ENCODE measurements at places on chromosomes 13 and 19.

DNA sequence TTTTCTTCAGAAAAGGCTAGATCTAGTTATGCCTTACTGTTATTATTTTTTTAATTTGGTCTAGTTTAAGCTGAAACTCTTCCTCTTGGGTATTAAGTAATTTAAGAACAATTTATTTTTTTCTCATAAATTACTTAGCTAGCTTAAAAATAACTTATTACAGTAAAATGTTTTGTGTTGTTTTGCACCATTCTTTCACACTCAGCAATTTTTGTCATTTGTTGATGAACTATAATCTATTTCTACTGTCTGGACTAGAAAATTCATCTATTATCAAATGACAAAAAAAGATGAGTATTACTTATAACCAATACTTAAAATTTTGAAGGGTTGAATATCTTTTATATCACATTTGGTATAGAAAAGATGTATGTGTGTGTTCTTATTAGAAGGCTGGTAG is 1.6 kb upstream of the LPAR6 start:
- DNase-seq: no peak

DNA sequence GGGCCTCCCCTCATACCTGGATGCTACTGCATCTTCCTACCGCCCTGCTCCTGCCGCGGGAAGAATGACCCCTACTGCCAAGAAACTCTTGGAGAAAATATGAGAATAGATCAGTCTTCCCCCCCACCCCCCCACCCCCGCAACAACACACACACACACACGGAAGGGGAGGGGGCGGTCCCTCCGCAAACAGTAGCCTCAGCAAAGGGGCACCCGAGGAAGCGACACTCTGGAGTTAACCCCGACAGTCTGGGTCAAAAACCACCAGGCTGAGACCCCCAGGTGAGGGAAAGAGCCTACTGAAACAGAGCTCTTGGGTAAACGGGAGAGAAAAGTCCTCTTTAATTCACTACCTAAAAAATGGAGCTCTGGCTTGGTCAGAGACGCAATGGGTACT is 1.2 kb downstream of the MED26 start:
- DNase-seq: peak; percentile 51

DNA sequence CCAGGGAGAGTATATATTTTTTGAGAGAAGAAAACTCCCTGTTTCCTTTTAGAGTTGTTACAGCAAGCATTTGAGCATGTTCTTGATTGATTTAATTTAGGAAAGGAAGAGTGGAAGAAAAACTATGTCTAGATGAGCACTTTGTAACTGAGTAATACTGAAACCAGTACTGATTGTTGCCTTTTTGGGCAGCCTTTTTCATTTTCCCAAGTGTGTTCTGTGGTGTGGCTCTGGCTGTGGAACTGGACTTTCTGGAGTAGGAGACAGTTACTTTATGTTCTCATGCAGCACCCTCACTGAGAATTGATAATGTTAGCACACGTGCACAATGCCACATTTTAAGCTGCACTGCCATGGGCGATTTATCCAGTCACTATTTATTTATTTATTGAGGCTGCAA is 211.5 kb downstream of the LMO7 start:
- DNase-seq: no peak

DNA sequence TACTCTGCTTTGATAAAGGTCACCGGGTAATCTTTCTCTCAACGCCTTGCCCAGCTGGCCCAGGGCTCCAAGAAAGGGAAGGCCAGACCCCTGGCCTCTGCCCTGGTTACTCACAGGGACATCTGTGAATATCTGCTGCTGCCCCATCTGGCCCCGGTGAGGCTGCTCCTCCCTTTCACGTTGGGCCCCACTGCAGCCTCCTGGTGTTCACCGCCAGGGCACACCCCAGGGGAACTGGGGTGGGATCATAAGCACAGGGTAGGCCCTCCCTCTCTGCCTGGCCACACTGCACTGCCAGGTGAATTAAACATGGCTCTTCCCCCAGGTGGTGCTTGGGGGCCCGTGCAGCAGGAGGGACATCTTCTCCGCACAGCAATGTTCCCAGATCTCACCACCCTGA is 12.7 kb downstream of the LAIR1 start:
- DNase-seq: no peak

GRCh38 chr19:54299126-54299498 is 13.9 kb downstream of the LILRA5 start:
- no peak for DNase-seq

DNA sequence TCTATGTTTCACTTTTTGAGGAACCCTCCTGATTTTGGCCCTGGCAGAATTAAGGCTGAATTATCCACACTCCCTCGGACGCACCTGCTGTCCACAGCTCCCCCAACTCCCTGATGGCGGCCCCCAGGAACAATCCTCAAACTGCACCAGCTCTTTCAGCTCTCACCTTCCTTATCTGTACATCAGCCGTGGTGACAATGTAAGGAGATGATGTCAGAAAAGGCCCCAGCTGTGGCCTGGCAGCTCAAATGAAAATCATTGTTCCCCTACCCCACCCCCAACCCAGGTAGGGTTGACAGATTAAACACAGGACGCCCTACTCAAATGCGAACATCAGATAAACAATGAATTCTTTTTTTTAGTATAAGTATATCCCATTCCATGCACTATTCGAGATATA is 35.0 kb upstream of the KLF2 start:
- DNase-seq: no peak

DNA sequence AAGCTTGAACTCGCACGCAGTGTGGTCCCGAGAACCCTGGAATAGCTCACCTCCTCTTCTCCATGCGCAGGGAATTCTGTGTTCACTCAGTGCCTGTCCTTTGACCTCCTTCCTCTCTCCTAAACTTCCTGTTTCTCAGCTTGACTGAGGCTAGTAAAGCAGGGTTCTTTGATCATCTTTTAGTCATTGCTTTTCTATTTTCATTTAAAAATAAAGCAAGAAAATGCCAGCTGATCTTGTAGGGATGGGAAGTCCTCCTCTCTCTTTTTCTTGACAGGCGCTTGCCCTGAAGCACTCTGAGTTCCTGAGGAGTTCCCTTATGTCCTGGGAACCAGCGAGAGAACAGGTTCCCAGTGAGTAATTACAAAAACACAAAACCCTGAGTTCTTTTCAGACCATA is 62.8 kb downstream of the ARHGEF7 start:
- DNase-seq: no peak

DNA sequence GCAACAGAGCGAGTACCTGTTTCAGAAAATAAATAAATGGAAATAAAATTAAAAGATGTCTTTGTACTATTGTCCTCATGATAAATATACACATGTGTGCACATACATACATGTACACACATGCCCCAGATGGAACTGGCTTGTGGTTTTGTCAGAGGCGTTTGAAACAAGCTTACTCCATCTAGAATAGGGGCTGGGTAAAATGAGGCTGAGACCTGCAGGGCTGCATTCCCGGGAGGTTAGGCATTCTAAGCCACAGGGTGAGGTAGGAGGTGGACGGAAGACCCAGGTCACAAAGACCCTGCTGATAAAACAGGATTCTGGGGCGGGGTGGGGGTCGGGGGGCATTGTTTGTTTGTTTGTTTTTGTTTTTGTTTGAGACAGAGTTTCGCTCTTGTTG is 8.1 kb upstream of the SIN3B start:
- DNase-seq: no peak

DNA sequence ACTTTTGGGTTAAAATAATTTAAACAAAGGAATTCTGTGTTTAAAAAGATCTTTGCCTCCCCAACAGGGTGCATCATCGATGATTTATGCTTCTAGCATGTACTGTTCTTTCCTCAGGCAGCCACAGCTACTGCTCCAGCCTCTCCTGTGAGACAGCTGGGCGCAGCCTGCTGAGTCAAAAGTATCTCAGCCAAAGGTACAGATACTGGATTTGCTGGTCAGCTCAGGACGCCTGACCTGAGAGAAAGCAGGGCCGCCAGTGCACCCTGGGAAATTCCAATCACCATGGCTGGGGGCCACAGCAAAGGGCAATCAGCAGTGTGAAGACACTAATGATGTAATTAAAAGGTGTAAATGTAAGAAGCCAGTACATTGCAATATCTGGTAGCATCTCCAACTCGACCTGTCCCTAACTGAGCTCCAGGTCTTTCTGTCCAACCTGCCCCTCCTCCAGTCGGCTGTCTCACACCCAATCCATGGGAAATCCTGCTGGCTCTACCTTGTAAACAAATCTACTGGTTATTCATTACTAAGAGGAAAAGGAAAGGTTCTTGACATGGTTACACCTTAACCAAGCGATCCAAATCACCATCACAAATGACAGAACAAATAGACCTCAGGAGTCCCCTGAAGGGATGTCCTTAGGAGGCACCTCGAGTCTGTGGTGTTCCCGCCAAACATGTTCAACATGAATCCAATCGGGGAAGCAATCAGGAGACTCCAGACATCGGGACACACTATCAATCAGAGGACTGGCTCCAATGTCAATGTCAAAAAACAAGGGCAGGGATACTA is 7.3 kb downstream of the OPA3 start:
- no peak for DNase-seq

GRCh38 chr19:19606021-19606420 is 12.5 kb downstream of the PBX4 start:
- peak; percentile 68 for DNase-seq

Data from activated CD4-positive, alpha-beta T cell treated with anti-CD3 and anti-CD28 coated beads for 36 hours (primary cell).